ENCODE measurements at places on chromosomes 16 and 17.

GRCh38 chr16:86494039-86494564, 16.2 kb upstream of the FOXF1 start:
- DNase-seq, result no peak

DNA sequence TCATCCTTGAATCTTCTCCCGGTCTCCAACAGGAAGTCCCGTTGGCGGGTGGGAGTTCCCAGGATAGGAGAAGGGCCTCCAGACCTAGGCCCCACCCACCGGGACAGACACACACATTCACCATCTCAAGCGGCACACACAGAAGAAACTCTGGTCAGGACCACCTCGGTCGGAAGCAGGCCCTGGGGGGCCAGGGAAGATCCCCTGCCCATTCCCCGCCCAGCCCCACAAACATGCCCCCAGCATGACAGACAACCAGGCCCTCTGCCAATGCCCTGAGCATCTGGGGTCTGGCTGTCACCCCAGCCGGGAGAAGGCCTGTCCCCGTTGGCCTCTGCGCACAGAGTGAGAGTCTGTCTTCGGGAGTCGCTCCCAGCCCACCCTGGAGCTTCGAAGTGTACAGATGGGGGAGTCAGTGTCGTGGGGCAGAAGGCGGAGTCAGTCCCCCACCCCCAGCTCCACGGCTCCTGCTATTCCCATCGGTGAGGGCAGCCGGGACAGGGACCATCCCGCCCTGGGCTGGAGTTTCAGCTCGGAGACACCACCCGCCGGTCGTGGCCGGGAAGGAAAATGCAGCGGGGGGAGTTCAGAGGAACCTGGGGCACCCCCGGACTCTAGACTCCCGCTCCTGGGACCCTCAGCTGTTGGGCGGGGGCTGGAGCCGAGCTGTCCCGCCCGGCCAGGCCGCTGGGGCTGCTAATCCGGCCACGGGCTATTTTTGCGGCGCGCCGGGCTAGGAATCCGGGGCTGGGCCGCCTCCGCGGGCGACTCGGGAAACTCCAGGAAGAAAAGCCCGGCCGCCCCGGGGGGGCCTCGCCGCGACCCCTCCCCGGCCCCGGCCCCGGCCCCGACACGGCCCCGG, 660 bp downstream of the RHBDF1 start:
- no peak for DNase-seq

- peak; percentile 48 for DNase-seq
Measured at GRCh38 chr17:21495281-21495680, 119.1 kb downstream of the KCNJ12 start.

DNA sequence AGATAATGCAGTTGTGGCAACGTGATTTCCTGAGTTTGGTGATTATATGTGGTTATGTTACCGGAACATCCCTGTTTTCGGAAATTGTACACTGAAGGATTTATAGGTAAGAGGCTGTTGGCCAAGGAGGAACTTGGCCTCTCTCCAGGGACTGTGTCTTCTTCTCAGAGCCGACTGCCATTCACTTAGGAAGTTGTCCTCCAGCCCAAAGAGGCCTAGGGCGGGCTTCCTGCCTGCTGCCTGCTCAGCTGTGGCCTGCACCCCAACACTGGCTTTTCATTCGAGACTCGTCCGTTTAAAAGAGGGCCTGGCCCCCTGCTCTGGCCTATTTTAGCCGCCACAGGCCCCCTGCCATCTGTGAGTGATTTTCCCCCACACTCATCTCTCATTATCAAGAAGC, 64.3 kb downstream of the ZDHHC7 start:
- no peak for DNase-seq

- no peak for DNase-seq
Measured at GRCh38 chr16:2077016-2077415, 29.2 kb downstream of the TSC2 start.

DNA sequence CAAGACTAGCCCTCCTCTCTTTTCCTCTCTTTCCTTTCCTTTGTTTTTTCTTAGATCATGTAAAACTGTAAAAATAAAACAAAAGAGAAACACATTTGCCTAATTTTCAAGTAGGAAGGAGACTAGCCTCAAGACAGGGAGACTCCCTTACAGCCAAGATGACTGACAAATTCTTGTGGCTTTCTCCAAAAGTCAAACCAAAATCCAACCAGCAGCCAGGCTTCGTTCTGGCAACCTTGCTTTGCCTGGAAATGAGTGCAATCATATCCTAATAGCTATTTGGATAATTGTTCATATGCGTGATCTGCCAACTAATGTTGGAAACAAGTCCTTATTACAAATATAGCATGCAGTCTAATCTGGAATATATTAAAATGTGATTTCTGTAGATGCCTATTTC, 868.9 kb upstream of the SOX9 start:
- DNase-seq, result no peak

- no peak for DNase-seq
Measured at GRCh38 chr16:8953064-8953463, 10.6 kb downstream of the USP7 start.

- DNase-seq, result no peak
Measured at GRCh38 chr17:50060951-50061712, 5.2 kb downstream of the ITGA3 start.

DNA sequence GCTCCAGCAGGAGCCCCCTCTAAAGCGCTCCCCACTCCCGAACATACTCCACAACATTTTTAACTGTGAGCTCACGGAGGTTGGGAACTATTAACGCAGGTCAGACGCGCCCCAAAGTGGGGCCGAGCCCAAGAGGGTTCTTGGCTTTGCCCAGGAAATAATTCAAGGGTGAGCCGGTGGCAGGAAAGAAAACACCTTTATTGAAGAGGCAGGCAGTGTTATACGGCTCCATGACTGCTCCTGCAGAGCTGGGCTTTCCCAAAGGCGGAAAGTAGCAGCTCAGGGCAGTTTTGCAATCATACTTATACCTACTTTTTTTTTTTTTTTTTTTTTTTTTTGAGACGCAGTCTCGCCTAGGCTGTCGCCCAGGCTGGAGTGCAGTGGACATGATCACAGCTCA, 6.2 kb downstream of the ADCY9 start:
- no peak for DNase-seq

- no peak for DNase-seq
Measured at GRCh38 chr16:73036074-73036826, 11.7 kb downstream of the ZFHX3 start.

DNA sequence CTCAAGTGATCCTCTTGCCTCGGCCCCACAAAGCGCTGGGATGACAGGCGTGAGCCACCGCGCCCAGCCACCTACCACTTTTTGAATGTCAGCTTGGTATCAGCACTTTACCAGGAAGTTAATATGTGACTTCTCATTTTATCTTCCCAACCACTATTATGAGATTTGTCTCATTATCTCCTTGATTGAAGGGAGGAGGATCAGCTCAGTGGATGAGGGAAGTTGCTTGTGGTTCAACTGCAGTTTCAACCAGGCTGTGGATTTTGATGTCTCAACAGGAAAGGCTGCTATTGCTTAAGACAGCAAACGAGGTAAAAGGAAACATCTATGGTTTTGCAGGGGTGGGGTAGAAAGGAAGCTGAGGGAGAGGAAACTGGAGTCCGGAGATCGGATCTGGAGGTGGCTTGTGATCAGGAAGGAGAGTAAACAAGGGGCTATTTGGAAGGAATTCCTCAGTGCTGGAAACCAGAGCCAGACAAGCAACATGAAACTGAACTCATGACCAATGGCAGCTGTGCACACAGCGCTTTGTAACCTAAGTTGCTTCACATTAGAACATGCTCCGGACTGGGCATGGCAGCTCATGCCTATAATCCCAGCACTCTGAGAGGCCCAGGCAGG, 180.5 kb downstream of the VPS53 start:
- no peak for DNase-seq

DNA sequence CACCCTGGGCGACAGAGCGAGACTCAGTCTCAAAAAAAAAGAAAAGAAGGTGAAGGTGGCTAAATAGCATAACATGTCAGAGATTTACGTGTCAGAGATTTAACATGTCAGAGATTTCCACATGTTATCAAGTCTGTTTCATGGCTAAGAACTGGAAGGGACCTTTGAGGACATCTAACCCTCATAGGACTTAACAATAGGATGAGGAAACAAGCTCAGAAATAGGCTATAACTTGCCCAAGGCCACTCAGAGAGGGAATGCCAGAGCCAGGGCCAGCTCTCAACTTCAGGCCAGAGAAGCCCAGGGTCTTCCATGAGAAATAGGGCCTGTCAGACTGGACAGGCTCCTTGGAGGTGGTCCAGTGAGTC, 26.8 kb upstream of the ZNF629 start:
- DNase-seq, result no peak

DNA sequence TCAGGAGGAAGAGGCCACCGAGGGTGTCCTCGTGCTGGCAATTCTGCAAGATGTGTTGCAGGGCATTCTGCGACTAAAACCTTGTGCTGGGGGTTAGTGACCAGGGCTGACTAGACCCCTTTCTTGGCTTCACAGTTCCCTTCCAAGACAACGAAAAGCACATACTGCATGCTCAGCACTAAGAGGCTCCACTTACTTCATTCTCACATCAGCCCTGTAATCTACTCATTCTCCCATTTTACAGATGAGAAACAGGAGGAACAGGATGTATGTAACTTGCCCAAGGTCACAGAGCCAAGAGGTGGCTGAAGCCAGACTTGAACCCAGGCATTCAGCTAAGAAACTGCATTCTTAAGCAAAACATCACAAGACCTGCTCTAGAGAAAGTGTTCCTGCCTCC, 5.3 kb upstream of the PHOSPHO1 start:
- no peak for DNase-seq

- no peak for DNase-seq
Measured at GRCh38 chr17:17633310-17633709, 41.8 kb upstream of the PEMT start.

- no peak for DNase-seq
Measured at GRCh38 chr16:64363039-64363438, 758.8 kb downstream of the CDH11 start.

- no peak for DNase-seq
Measured at GRCh38 chr17:11547853-11548252, 50.4 kb upstream of the DNAH9 start.

GRCh38 chr16:84324434-84325262, 30.0 kb downstream of the WFDC1 start:
- DNase-seq, result no peak

- DNase-seq, result no peak
Measured at GRCh38 chr17:2795441-2796163, 636 bp upstream of the RAP1GAP2 start.

DNA sequence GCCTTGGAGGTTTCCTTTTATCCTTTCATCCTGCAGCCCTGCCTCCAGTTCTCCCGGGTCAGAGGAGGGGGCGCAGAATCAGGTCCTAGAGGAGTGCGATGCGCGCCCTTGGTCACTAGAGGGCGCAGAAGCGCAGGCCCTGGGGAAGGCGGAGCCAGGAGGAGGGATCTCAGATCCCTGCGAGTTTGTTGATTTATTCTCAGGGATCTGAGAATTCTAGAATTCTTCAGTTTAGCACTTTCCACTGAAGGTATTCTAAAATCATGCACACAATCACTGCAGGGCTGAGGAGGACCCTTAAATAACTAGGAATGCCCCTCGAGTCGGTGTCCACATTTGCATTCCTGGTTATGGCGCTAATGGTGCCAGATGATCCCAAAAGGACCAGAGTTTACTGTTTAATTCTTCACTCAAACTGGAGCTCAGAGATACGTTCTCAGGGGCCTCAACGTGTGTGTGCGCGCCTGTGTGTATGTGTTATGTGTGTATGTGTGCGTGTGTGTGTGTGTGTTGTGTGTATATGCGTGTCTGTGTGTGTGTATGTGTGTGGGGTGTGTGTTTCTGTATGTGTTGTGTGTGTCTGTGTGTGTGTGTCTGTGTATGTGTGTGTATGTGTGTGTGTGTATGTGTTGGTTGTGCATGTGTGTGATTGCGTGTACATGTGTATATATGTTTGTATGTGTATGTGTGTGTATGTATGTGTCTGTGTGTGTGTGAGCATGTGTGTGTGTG, 6.9 kb upstream of the ELAC2 start:
- DNase-seq, result peak; percentile 37

DNA sequence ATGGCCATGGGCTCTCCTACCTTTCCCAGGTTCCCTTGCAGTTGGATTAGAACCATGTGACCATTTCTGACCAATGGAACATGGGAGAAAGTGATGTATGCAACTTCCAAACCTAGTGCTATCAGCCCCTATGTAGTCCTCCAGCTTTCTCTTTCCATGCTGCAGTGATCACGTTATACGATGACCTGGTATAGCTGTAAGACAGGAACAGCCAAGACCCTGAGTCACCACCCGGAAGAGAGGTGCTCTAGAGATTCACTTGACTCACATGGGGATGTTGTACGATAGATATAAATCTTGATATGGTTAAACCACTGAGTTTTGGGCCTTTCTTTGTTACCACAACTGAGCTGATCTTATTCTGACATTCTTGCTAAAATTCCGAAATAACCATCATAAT, 65.1 kb downstream of the NOG start:
- DNase-seq, result no peak

GRCh38 chr17:75693500-75694481, 26.7 kb downstream of the SAP30BP start:
- DNase-seq, result peak; percentile 8

DNA sequence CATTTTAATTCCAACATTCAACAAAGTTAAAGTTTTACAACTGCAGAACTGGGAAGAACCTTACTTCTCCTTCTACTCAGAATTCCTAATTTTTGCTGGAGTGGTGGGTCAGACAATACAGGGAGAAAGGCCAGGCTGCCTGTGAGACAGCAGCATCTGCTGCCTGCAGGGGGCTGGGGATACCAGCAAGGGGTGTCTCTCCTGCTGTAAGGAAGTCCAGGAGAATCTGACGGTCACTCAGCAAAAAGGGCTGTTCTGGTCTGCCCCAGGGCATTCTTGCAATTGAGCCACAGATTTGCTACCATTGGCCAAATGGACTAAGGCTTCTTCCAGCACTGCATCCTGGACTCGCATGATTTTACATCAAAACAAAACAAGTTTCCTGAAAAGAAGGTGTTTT, 426.6 kb upstream of the CDH11 start:
- no peak for DNase-seq

DNA sequence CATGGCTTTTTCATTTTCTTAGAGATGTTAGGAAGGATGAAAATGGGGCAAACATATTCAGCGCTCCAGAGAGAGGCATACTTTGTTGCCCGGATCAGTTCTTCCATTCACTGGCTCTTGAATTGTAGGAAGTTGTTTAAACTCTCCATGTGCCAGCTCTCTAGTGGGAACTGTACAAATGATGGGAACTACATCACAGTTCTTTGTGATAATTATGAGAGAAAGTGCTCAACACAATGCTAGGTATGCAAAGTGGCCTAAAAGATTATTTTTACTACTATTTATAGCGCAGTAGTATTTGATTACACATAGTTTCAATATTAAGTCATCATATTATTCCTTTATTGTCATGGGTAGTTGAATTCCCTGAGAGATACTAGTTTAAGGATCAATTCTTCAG, 268.5 kb downstream of the RBFOX1 start:
- no peak for DNase-seq

Data from NCI-H1092 (cell line).